ENCODE measurements at places on chromosomes 6 and 20. TPM values are rescaled to one million over a fixed set of nuclear protein-coding genes. Genes with fewer than 3 reads are reported as not detected.

BPIFB4 gene
- total RNA-seq, result not detected

CABLES2 gene
- 1.3 TPM for total RNA-seq

LPIN3 gene
- 10.0 TPM for total RNA-seq

TMEM244 gene
- total RNA-seq, result not detected

MTRF1L gene
- 11.3 TPM for total RNA-seq

RAET1L gene
- 0.79 TPM for total RNA-seq

RIMS1 gene
- under 0.01 TPM for total RNA-seq

C20orf144 gene
- total RNA-seq, result not detected

SLC12A5 gene
- not detected for total RNA-seq

WFDC12 gene
- not detected for total RNA-seq

NTSR1 gene
- total RNA-seq, result not detected

WDR27 gene
- 16.8 TPM for total RNA-seq

TUBB2B gene
- total RNA-seq, result under 0.01 TPM

- DNase-seq, result peak; percentile 86
These were observed 28.8 kb downstream of the GCM1 start for GRCh38 chr6:53119772-53120409.

GRCh38 chr6:124661097-124661661, 301.1 kb upstream of the RNF217 start:
- no peak for DNase-seq

DNA sequence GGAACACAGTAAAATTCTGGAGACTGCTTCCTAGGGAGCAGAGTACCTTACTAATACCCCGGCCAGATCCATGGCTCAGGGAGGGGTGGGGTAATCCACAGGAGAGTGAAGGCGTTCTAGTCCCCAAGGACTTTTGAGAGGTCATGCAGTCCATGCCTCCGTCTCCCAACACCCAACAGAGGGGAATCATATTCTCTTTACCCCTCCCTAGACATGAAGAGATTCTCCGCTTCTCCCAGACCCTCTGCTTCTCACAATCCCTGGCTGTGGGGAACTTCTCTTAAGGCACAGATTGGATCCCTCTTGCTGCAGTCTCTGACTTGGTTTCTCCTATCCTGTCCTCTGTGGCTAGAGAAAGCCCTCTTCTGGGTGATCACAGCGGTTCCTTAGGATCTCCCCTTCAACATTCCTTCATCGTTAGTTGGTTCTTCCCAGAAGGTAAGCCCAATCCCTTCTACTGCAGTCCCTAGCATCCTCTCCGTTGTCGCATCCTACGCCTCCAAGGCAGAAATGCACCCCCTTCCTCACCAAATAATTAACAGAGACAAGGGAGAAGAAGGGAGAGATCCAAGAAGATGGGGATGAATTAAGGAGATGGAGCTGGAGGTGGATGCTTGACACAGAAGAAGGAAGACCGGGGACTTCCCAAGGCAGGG, 562 bp downstream of the GGT7 start:
- no peak for DNase-seq

DNA sequence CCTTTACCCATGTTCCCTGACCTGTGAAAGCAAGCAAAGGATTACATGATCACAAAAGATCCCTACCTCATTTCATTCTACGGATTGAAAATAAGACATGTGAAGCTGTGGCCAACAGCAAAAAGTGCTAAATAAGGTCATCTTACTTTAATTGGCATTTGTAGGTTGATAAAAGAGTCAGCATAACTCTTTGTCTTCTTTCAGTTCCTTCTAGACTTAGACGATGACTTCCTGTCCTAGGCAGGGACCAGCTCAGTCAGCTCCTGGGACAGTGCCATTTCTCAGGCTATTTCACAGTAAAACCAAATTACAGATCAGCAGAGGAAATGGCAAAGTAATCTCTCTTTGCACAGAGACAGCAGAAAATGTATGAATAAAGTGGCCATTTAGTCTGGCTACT, 480.7 kb downstream of the RFPL4B start:
- DNase-seq, result no peak

DNA sequence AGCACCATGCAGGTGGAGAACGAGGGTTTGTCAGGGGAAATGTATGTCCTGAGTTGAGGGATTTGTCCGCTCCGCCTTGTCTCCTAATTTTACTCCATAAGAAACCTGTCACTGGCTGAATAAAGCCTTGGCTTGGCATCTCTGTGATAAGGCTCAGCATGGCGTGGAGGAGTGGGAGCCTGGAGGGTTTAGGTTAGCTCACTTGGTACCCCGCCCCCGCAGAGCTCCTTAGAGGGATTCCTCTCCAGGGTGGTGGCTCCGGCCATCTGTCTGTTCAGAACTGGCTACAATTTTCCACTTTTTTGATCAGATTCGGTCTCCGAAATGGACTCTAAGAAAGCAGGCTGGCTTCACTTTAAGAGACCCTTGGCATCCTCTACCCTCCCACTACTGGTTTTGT, 192.2 kb upstream of the SYNDIG1 start:
- DNase-seq, result no peak

DNA sequence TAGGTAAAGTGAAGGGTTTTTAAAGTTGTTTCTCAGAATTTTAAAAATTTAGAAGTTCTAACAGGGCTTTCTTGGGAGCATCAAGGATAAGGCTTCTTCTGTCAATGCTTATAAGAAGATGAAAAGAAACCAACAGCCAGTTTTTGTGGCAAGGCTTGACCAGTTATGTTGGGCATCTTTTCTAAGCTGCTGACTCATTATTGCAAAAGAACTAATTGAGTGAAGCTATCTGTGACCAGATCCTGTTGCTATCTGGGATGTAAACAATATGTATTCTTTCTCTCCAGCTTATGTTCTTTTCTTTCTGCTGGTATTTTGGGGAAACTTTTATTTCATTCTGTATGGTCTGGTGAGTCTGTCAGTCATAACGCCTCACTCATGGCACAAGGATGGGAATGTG, 643.8 kb downstream of the HDGFL1 start:
- peak; percentile 45 for DNase-seq

GRCh38 chr20:35767683-35768481, 3.9 kb upstream of the PHF20 start:
- DNase-seq, result no peak

GRCh38 chr20:24842918-24843715, 106.0 kb upstream of the CST7 start:
- DNase-seq, result no peak

DNA sequence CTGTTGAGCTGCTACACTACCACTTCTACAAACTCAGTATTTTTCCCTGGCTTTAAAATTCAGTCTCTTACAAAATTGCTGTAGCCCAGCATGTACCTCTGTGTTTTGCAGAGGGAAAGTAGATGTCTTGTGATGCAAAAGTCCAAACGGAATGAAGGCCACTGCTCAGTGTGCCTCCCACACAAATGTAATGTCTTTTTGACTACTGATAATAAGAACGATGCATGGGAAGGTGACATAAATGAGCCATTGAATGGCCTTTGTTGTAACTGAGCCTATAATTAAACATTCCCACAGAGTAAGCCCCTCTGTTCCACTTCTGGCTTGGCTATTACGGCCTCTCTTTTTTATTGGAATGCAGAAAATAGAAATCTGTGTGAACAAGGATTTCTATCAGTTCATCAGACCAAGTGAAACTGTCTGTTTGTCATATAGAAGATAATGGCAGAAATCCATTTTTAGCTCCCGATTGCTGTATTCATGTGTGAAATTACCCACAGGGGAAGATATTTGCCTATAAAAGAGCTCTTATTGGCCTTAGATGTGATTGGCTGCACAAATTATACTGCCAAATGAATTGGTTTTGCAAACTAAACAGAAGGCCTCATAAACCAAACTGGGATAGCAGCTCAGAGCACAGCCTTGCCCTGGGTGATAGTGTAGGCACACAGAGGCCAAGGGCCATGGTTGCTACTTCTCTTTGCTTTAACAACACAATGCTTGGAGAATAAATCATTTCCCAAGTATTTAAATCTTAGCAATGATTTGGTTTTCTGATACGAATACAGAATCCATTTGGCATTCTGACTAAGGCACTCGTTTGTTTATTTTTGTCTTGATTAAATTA, 241.5 kb upstream of the PLN start:
- no peak for DNase-seq

- no peak for DNase-seq
These were observed 5.2 kb upstream of the BTN2A2 start for GRCh38 chr6:26377719-26378118.

- no peak for DNase-seq
These were observed 29.4 kb upstream of the BEND3 start for GRCh38 chr6:107144666-107145065.

DNA sequence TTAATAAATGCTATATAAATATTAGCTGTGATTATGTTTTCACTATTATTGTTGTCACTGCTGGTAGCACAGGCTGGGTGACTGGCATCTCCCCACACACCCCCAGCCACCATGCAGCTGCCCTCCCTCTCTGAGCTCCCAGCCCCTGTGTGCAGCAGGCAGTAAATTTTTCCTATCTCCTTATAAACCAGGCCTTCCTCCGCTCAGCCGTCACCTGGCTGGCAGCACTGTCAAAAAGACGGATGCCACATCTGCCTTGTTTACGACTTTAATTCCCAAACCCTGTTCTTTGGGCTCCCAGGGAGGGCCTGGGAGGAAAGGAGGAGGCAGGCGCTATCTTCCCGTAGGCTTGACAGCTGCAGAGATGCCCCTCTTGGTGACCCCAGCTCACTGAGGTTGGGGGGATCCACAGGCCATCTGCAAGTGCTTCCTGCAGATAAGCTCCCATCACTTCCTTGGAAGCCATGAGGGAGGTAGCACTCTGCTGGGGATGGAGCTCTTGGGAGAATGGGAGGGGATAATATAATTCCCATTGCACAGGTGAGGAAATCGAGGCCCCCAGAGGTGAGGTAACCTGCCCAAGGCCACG, 94.5 kb downstream of the GRM4 start:
- no peak for DNase-seq

DNA sequence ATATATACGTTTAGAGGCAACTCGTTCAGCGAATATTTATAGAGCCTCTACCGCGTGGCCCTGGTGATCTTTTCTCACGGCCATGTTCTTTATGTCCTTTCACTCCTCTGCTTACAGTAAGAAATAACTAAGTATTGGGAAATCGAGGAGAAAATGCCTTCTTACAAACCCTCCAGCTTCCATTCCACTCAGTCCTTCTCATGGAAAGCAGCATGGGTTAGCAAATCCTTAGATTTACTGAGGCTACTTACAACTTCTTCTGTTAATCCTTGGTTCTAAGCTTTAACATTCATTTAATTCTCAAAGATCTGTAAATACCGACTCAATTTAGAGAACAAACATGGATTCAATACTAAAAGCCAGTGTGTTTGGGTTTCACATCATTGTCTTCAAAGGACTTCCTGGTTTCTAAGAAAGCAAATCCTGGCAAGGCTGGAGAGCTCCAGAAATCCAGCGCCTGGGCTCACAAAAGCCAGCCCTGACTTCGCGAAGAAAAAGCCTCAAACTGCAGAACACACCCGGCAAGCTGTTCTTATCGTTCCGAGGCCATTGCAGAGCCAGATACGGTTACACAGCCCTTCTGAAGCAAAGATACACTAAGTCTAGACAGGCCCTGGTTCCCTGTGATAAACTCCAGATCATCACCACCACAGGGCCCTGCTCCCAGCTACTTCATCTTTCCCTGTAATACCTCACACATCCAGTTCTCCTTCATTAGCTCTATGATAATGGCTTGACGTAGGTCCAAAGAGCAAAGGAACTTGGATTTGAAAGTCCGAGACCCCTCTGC, 19.2 kb downstream of the AGPAT4 start:
- DNase-seq, result no peak

GRCh38 chr20:44520881-44521280, 989 bp downstream of the SERINC3 start:
- DNase-seq, result no peak

- no peak for DNase-seq
These were observed 30.2 kb upstream of the SGK1 start for GRCh38 chr6:134347885-134348805.

GRCh38 chr6:170084166-170084730, 206.6 kb downstream of the DLL1 start:
- no peak for DNase-seq

- DNase-seq, result no peak
These were observed 260.2 kb downstream of the BCKDHB start for GRCh38 chr6:80366714-80367113.

GRCh38 chr6:5984150-5985089, 22.3 kb downstream of the NRN1 start:
- no peak for DNase-seq

- DNase-seq, result peak; percentile 25
These were observed 107.8 kb downstream of the SYNE1 start for GRCh38 chr6:152529369-152529768.

- no peak for DNase-seq
These were observed 168.0 kb upstream of the PHACTR1 start for GRCh38 chr6:12548526-12548925.

DNA sequence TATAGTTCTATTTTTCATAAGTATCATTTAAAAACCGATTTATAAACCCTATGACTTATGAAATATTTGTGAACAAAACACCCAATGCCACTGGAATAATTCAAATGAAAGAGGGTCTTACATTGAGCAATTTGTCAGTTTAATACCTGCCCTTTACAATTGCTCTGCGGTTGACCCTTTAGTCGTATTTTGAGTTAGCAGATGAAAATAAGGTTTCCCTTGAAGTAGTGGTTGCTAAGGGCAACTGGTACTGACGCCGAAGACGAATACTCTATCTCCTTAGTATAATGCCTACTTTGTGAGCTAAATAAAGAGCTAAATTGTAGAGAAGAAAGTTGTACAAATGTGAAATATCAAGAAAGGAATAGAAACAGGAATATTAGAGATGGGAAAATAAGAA, 69.4 kb downstream of the KCNQ5 start:
- no peak for DNase-seq

DNA sequence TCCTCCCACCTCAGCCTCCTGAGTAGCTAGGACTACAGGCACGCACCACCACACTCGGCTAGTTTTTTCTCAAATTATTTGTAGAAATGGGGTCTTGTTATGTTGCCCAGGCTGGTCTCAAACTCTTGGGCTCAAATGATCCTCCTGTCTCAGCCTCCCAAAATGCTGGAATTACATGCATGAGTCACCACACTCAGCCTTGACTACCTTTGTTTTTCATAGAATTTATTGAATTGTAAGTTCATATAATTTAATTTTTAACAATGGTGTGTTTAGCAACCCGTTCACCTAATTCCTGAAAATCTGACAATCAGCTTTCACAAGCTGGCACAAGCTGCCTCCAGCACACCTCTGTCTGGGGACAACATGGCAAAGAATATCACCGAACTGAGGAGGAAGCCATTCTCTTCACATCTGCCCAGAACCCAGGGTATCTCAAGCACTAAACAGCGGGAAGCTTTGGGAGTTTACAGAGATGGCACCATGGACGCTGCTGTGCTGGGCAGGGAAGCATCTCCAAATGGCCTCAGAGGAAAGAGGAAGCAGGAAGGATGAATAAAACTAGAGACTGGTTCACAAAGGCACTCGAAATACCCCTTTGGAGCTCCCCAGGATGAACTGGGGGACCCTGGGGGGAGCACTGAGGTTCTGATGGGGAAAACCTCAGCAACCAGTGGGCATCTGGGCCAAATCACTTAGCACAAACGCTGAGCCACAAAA, 2.9 kb downstream of the RIPOR3 start:
- no peak for DNase-seq

- DNase-seq, result no peak
These were observed 147.2 kb upstream of the HMGCLL1 start for GRCh38 chr6:55726144-55726543.

- DNase-seq, result no peak
These were observed 60.4 kb upstream of the GFRAL start for GRCh38 chr6:55266896-55267295.
